ENCODE measurements at places on chromosomes 11 and 22.

GRCh38 chr11:75667831-75668450 lies 897 bp downstream of the MAP6 start:
- DNase-seq, result no peak

GRCh38 chr11:90874281-90874680 lies 651.4 kb upstream of the CHORDC1 start:
- no peak for DNase-seq

GRCh38 chr22:46673205-46673604 lies 53.0 kb downstream of the GRAMD4 start:
- no peak for DNase-seq

GRCh38 chr11:106159836-106160235 lies 82.4 kb downstream of the AASDHPPT start:
- no peak for DNase-seq

DNA sequence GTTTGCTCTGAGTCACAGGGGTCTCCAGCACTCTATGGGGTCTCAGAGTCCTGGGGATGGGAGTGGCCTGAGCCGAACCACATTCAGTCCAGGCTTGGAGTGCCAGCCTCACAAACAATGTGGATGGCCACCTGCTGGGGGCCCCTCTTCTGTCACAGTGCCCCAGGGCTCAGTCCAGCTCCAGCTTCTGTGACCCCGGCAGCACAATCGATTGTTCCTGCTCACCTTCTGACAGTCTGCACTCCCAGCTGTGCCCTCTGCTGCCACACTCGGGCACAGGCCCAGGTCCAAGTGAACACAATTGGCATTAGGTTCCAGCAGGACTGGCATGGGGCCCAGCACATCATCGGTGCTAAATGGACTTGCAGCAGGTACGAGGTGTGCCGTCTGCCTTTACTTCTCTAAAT lies 84.8 kb downstream of the TP53I11 start:
- peak; percentile 49 for DNase-seq

DNA sequence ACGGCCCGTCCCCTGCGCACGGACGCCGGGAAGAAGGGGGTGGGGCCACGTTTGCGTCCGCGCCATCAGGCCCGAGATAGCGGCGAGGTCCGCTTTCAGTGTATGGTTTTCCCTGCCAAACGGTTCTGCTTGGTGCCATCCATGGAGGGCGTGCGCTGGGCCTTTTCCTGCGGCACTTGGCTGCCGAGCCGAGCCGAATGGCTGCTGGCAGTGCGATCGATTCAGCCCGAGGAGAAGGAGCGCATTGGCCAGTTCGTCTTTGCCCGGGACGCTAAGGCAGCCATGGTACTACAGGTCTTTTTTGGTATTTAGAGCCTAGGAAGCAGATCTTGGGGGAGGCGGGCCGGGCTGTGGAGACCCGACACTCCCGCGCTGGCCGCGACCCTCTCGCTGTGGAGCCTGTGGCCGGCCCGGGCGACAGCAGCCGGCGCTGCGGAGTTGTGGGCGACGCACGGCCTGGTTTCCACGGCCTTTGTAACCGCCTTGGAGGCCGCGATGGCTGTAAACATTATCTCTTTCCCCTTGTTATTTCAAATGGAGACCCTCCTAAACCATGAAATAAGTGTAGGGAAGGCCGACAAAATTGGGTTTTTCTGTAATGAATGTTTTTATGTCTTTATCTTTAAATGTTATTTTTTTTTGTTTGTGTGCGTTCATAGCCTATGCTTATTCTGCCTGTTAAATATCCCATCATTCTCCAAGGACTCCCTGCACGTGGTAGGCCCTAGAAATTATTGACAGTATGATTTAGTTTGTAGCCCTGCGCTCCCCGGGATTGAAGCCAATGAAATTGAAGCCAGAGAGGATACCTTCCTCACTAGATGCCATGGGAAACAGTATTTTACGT lies at the start of gene AASDHPPT:
TSS of gene AASDHPPT (plus strand) at position 54 of the 847 bp plus-strand sequence. CDS start at position 103, 49 bp downstream.
- peak; percentile 57 for DNase-seq

GRCh38 chr11:14237444-14237961 lies 121.5 kb downstream of the RRAS2 start:
- peak; percentile 45 for DNase-seq

- no peak for DNase-seq
Observed at GRCh38 chr22:48905206-48905975, 922.3 kb downstream of the BRD1 start.

DNA sequence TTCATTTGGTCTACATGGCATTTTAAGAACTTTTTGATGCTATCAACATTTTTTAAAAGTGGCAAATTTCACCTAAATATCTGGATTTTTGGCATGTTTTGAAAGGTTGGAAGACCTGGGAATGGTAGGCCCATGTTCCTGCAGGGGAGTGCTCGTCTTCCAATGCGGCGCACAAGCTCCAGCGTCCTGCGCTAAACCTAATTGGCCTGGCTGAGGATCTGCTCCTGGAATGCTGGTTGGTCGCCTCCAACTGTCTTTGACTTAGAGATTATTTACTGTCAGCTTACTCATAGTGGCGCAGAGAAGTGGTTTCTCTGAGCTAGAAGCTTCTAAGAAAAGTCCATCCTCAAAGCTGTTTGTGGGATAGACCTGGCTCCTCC lies 626 bp upstream of the LIMK2 start:
- no peak for DNase-seq

DNA sequence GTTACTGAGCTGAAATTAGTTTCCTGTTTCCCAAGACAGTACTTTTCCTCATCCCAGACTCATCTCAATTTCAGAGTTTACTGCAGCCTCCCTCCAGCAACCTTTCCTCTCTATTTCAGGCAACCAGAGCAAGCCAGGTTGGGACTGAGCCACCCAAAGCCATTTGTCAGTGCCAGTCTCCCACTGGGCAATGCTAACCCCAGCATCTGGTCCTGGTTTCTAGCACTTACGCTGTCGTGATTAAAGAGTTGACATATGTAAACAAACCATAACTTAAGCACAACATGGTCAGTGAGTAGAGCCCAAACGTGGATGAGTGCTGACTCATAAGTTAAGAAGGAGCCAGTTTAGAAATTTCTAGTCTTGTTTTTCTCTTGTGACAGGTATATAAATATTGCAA lies 119.6 kb upstream of the BLID start:
- peak; percentile 13 for DNase-seq

DNA sequence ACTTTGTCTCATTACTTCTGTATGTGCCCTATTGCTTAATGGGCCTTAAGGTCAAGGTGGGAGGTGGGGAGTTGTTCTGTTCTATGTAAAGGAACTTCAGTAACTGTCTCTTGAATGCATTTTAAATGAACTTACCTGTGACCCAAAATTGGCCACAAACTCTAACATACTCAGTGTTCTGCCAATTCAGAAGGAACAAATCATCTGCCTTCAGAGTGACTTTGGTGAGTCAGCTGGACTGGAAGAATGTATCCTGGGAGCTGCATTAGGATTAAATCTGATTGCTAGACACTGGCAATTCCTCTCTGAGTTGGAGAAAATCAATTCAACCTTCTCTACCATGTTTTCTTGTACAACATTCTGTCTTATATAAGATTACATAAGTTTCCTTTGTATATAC lies 1104.8 kb downstream of the DLG2 start:
- no peak for DNase-seq

GRCh38 chr11:113319085-113319484 lies 4.7 kb downstream of the TTC12 start:
- no peak for DNase-seq

DNA sequence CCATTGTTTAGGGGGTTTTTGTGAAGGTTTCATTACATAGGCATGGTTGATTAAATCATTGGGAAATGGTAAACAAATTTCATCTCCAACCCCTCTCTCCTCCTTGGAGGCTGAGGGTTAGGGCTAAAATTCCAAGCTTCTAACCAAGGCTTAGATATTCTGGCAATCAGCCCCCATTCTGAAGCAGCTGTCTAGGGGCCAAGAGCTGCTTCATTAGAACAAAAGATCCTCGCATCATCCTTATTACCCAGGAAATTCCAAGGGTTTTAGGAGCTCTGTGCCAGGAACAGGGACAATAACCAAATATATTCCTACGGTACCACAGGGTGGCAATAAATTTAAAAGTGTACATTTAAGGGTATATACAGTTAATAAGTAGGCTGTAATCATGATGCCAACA lies 22.5 kb upstream of the EED start:
- DNase-seq, result no peak

- no peak for DNase-seq
Observed at GRCh38 chr11:57358543-57358961, 20.4 kb downstream of the P2RX3 start.

GRCh38 chr11:70205049-70205725 lies 2.1 kb downstream of the FADD start:
- no peak for DNase-seq

- DNase-seq, result no peak
Observed at GRCh38 chr22:37057796-37058510, 6.4 kb downstream of the KCTD17 start.

GRCh38 chr11:78349624-78350023 lies 68.0 kb downstream of the GAB2 start:
- DNase-seq, result no peak
